ENCODE measurements at places on chromosomes 5 and 9.

DNA sequence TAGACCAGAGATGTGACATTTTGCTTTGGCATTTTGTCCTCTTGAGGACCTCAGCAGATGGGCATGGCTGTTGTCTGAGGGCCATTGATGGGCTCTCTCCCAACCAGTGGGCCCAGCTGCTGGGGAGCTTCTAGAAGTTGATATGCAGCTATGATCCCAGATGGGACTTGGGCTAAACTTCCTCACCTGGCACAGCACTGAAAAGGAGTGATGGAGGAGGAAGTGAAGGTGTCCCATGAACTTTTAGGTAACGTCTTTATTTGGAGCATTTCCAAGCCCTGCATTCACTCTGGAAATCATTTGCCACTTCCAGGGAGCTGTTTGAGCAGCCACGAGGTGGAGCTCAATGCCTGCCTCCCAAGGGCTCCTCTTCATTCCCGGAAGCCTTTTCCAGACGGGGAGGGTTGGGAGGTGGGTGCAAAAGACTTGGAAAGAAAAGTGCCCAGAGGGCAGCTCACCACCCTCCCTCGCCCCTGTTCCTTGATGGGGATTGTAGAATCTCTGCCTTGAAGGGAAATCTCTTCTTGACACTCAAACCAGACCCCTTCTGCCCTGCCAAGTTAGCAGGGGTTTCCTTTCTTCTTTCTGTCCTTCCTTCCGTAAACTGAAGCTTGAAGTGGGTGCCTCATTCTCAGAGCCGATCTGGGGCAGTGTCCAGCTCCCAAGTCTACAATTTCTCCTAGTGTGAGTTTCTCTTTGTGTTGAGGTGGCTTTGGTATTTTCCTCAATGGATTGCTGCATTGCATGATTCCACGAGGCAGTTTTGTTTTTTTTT lies 18.1 kb upstream of the NEUROG1 start:
- DNase-seq = no peak

GRCh38 chr5:137602721-137603273 lies 103.7 kb upstream of the SPOCK1 start:
- DNase-seq = no peak

DNA sequence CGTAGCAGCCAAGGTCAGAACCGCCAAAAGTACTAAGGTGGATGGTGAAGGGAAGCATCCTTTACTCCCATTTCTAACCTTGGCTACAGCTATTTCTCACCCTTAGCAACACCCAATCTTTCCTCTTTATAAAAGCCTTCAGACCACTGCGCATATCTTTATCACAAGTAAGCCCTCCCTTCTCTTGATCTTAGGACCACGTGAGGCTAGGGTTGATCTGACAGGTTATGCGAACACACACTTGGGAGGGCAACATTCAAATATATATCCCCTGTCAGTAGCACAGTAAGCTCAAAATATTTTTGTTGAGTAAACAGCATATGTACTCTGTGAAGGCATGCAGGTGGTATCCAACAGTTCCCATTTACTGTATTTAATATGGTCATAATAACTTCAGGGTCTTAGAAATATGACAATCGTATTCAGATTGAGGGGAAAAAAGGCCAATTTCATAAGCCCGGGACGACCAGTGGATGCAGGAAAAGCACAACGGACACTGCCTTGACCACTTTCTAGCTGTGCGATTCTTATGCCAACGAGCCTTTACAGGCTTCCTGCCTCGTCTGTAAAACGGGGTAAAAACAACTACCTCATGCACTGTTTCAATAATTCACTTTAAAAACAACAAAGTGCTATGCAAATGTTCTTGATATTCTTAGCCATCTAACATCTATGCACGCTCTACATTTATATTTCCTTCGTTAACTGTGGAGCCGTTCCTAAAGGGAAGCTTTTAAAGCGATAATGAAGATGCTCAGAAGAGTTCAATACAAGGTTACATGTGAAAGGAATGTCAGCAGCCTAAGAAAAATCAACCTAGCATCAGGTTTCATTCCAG lies 1.3 kb downstream of the ARSB start:
- DNase-seq = no peak

DNA sequence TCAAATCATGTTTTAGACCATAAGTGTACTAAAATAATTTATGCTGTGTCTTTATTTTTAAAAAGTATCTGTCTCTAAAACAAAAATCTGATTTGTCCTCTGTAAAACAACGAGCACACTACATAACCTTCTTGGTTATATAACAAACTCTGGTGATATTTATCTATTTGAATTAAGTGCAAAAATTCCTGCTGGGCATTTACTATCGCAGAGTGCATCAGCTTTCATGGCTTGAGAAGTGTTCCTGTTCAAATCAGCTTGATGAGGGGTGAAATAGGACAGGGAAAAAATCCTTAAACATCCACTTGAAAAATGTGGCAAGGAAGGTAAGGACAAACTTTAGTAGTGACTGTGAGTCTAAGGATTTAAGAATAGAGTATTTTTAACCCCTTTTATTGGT lies 65.3 kb downstream of the PRR16 start:
- DNase-seq = no peak

GRCh38 chr9:71144495-71144894 lies 23.1 kb upstream of the TRPM3 start:
- DNase-seq = no peak
